ENCODE measurements at places on chromosomes 7 and 10. TPM values are rescaled to one million over a fixed set of nuclear protein-coding genes. Genes with fewer than 3 reads are reported as not detected.

Gene SFTPA1
- total RNA-seq, result not detected

Gene SPDYE2B
- not detected for total RNA-seq

Gene FFAR4
- not detected for total RNA-seq

Gene GDF10
- total RNA-seq, result not detected

DNA sequence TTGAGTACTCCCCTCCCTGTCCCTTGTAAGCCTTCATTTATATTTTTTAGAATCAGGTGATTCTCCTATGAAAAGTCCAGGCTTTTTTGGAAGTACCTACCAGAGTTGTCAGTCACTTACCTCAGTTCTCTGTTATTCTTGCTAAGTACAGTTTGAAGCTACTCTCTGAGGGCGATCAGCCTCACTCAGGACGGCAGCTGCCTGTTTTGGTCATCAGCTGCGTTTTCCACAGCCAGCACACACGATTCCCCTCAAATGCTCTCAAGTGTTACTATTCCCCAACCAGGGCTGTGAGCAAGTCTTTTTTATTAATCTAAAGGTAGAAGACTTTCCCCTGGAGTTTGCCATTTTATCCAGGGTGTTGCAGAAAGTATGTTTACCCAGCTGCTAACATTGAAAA is 328.6 kb downstream of the SUGCT start:
- DNase-seq, result no peak

Data from endothelial cell of umbilical vein (primary cell).